ENCODE measurements at places on chromosomes 12 and 14.

DNA sequence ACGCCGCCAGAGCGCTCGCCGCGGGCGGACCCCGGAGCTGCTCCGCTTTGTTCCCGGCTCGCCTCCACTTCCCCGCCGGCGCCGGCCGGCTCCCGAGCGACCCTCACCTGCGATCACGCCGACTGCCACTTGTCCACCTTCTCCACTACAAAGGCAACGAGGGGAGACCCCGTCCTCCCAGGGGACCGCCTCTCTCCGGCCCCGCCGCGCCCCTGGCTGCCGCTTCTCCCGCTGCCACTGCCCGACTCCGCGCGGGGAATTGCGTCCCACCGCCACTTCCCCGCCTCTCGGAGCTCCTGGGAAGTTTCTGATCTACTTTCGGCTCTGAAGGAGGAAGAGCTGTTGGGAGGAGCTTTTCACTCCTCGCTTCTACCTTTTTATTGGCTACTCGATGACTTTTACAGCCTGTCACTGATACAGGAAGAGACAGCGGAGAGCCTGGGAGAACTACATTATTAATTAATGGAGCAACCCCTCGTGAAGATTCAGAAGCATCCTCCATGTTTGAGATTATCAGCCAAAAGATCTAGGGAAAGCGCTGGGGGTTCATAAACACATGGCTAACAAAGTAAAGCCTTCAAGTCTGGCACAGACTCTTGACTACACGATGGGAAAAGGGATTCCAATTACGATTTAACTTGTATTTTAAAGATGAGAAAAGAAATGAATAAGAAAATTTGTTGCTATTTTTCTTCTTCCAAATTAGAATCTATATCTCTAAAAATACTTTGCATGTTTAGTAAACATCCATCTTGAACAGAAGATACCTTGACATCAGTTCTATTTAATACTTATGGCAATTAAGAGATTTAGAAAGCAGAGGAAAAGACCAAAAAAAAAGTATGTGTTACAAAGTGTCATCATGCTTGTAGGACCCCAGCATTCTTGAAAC, at the start of gene BAZ1A:
TSS of gene BAZ1A (minus strand) at position 330 of the 892 bp plus-strand sequence. CDS start 756 bp downstream, outside the sequence.
- DNase-seq: peak; percentile 87

DNA sequence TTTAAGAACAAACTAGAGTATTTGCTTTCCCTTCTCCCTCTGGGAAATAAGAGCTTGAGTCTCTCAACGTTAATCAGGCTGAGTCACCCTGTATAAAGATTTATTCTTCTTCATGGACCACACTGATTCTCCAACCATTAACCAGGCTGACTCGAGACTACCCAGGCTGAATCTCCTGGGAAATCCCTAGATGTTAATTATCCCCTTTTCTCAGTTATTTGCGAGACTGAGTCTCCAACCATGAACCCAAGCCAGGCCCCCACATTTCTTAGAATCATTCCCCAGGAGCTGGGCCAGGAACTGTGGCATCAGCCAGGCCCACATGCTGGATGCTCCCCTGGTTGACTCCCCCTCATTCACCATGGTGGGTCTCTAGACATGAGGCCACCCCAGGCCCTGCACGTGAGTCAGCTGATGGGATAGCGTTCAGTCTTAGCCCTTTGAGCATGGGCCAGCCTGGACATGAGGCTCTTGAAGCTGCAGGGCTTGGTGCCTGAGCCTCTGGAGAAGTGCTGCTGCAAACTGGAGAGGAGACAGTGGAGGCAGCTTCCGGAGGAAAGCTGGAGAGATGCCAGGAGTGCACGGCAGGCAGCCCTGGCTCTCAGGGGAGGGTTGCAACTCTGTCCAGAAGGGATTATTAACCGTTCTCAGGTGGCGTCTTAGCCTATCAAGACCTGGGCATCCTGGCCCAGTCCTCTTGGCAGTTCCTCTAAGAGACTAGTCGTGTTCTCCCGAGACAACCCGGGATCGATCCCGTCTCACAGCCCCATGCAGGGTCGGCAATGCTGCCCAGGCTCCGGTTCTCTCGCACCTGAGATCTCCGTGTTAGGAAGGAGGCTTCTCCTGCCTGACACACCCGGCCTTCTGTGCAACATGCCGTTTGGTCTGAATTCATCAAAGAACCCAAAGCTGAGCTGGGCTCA, 296.6 kb downstream of the ADGRD1 start:
- DNase-seq: no peak

GRCh38 chr14:104248203-104249055, 110.0 kb downstream of the KIF26A start:
- no peak for DNase-seq

DNA sequence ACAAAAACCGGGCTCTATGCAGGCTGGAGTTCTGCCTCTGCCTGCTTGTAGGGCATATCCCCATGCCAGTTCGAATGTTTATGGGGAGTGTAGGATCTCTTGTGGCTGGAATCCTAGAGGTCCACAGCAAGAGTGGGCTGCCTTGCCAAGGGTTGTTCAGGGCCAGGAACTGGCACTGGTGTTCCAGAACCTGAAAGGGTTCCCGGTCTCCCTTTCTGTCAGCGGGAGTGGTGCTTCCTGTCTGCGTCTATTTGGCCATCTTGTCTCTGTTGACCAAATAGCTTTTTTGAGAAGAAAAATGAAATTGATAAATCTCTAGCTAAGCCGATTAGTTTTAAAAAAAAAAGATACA, 17.8 kb downstream of the OLR1 start:
- no peak for DNase-seq

GRCh38 chr12:117875744-117876435, 92.9 kb downstream of the KSR2 start:
- no peak for DNase-seq

DNA sequence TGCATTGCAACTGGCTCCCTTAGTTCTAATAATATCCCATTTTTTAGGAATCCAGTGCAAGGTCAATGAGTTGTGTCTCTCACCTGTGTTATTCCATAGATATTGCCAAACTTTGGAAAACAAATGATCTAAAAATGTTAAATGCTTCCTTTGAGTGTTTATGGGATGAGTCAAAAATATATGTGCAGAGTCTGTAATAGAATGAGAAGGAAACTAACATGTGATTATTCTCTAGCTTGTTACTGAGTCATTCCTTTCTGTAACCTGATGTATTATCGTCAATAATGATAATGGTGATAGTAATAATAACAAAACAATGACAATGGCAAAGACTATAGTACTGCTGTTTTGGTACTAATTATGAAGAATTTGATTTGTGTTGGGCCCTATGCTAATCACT, 11.5 kb downstream of the ACSS3 start:
- DNase-seq: no peak

DNA sequence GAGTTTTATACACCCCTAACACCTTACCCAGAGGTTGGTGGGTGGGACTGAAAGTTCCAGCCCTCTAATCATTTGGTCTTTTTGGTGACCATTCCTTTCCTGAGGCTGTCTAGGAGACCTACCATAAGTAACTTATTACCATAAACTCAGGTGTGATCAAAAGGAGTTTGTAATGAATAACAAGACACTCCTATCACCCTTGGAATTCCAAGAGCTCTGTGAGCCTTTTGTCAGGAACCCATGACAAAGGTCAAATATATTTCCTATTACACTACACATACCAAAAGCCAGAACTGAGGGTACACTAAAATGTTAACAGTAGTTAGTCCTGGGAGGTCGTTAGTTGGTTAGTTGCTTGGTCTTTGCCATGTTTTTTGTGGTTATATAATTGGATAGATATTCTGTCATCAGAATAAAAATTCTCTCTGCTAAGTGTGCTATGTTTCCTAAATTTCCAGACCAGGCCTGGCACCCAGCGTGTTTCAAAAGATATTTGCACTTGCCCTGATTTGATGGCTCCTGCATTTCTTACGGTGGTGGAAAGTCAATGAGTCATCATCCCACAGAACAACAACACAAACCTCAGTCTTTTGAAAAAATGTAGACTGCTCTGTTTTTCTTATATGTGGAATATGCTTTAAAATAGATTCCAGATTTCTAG, 27.0 kb upstream of the AKAP5 start:
- peak; percentile 92 for DNase-seq

DNA sequence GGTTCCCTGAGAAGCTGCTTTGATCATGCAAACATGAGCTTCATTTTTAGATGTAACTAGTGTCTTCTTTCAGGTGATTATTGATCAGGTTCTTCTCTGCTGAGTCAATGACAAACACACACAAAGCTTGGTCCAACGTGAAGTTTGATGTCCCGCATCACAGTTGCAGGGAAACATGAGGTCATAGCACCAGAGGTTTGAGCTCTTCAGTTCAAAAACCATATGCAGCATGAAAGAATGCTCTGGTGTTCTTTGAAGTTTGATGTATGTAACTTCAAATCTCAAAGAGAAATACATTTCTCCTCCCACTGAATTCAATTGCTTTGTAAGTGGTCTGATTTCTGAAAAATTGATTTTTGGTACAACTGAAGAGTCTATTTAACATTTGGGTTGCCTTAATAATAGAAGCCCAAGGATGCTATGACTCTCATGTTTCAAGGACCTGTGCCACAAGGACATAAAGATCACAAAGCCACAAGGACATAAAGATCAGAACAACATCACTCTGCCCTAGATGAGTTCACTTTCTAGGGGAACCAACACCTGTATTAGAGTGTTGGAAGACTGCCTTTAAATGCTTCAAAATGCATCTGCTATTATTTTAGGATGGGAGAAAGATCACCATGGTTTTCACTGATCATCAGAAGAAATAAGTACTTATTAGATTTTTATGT, 31.1 kb upstream of the AMIGO2 start:
- DNase-seq: no peak

GRCh38 chr12:97960741-97961608, 498.4 kb downstream of the RMST start:
- no peak for DNase-seq

GRCh38 chr12:65269603-65270002, 8.9 kb upstream of the MSRB3 start:
- no peak for DNase-seq

Data from fibroblast of skin of left quadriceps (primary cell).